ENCODE measurements at places on chromosomes 1 and 21.

- DNase-seq: no peak
These were observed 41.2 kb upstream of the KLF17 start for GRCh38 chr1:44077421-44077820.

- DNase-seq: no peak
These were observed 15.3 kb upstream of the AHCYL1 start for GRCh38 chr1:109969146-109969829.

- DNase-seq: no peak
These were observed 310.2 kb downstream of the NTNG1 start for GRCh38 chr1:107450899-107451664.

DNA sequence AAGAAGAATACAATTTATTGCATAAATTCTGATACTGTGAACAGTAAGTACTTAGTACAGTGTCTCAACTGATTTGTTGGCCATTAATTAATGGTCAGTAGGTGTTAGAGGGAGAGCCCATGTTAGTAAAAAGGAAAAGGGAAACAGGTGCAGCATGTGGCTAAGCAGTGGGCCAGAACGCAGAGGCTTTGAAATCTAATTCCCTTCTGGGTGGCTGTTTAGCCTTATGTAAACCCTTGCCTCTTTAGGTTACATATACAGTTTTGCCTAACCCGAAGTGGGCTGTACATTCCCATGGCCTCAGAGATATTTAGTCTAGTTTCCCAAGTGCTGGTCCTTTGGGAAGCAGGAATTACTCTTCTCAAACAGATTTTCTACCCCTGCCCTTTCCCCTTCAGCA, 43.5 kb upstream of the BCL9 start:
- no peak for DNase-seq

- DNase-seq: no peak
These were observed at the start of gene MFAP2 for GRCh38 chr1:16980473-16981268. Gene MFAP2 (minus strand): TSS chr1:16980620. CDS start chr1:16978273, 2,347 bp downstream.

GRCh38 chr1:218953386-218953785, 220.3 kb upstream of the LYPLAL1 start:
- no peak for DNase-seq

- DNase-seq: no peak
These were observed 47.6 kb downstream of the PIK3R3 start for GRCh38 chr1:46084553-46085451.

- no peak for DNase-seq
These were observed at the start of gene C1orf167 for GRCh38 chr1:11761988-11762406. Gene C1orf167 (plus strand): TSS chr1:11762193. CDS start chr1:11764401, 2,208 bp downstream.

- DNase-seq: no peak
These were observed 12.1 kb downstream of the POU2F1 start for GRCh38 chr1:167232801-167233200.

- DNase-seq: no peak
These were observed 37.5 kb downstream of the KCNQ4 start for GRCh38 chr1:40820911-40821693.

GRCh38 chr21:44054710-44055109, 42.6 kb downstream of the TRAPPC10 start:
- no peak for DNase-seq

GRCh38 chr1:93604411-93604810, 77.2 kb downstream of the BCAR3 start:
- DNase-seq: no peak

- no peak for DNase-seq
These were observed 5.2 kb upstream of the GALNT2 start for GRCh38 chr1:230061801-230062200.

GRCh38 chr21:36516281-36516680, 36.4 kb upstream of the CLDN14 start:
- DNase-seq: no peak

DNA sequence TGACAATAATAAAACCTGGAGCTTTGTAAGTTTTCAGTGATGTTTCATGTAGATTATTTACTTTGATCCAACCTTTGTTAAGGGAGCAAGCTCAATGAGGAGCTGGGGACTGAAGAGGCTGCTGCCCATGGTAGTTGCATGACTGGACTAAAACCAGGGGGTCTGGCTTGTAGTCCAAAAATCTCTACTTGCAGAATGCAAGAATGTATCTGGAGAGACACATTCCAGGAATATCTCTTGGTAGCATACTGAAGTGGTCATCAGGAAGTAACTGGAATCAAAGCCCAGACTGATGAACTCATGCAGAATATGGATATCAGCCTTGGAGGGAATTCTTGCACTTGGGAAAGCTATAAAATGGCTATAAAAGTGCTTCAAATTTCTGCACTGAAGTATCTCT, 5.8 kb upstream of the KIAA0040 start:
- no peak for DNase-seq

DNA sequence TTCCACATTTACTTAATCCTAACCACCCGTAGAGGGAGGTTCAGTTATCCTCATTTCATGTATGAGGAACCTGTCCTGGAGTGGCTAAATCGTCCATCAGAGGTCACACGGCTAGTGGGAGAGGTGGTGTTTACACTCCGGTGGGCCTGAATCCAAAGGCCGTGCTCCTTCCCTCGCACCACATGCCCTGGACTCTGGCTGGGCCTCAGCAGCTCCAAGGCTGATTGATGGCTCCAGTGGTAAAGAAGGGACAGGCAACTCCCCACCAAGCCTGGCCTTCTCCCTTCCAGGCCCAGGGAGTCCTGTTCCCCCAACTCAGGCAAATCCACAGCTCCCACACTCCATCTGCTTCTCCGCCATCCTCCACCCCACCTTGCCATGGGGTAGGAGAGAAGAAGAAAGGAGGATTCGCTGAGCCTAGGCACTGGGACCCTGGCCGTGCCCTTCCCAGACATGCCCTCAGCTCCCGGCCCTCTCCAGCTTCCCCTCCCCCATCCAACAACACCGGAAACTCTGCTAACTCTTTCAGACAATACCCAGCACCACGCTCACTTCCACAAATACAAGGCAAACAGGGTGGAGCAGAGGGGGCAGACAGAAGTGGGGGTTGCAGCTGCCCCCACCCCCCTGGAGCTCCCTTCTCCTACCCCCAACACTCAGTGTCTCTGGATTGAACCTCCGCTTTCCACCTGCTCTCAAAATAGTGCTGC, 10.9 kb downstream of the ARHGEF2 start:
- DNase-seq: no peak

DNA sequence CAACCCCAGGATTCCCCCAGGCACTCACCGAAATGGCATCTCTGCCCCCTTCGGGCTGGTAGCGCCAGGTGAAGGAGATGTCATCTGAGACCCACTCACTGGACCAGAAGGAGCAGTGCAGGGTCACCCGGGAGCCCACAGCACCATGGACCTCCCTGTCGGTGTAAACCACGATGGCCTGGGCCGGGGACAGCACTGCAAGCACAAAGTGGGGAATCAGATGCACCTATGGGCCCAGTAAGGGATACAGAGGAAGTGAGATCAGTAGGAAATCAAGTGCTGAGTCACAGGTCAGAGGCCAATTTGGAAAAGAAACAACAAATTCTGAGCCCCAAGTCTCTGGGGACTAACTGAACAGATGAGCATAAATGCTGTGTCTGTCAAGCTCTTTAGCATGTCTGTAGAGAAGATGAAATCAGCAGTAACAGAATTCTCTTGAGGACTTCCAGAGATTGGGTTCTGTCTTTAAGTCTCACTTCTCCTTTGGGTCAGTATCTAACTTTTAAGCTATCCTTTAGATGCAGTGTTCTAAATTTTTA, 2.5 kb downstream of the MPZ start:
- DNase-seq: no peak

GRCh38 chr21:42201615-42202161, 17.3 kb upstream of the ABCG1 start:
- DNase-seq: no peak

DNA sequence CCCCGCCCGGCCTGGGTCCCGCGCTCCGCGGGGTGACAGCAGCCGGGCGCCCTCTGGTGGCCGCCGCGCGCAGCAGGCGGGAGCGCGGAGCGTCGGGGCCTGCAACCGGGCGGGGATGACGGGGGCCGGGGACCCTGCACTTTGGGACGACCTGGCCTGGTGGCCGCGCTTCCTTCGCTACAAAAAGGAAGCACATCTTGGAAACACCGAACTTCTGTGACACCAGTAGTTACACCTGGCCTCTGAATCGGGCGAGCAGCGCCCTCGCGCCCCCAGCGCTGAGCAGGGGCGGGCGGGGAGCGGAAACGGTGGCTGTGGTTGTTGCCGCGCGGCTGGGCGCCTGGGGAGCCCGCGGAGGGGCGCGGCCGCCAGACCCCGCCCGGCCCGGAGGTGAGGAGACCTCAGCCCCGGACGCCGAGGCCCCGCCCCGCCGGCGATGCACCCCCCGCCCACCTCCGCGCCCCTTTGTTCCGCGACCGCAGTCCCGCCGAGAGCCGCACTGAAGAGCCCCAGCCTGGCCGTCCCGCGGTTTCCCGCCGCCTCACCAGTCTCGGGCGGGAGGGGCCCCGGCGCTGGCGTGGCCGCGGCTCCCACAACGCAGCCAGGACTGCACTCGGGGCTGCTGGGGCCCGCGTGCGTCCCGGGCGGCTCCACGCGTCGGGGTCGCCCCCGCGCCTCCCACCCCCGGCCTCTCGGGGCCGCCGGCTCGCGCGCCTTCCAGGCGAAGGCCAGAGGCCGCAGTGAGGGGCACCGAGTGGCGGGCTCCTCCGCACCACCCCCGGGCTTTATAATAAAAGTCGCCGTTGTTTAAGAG, 59.3 kb downstream of the H3-3A start:
- DNase-seq: peak; percentile 81

DNA sequence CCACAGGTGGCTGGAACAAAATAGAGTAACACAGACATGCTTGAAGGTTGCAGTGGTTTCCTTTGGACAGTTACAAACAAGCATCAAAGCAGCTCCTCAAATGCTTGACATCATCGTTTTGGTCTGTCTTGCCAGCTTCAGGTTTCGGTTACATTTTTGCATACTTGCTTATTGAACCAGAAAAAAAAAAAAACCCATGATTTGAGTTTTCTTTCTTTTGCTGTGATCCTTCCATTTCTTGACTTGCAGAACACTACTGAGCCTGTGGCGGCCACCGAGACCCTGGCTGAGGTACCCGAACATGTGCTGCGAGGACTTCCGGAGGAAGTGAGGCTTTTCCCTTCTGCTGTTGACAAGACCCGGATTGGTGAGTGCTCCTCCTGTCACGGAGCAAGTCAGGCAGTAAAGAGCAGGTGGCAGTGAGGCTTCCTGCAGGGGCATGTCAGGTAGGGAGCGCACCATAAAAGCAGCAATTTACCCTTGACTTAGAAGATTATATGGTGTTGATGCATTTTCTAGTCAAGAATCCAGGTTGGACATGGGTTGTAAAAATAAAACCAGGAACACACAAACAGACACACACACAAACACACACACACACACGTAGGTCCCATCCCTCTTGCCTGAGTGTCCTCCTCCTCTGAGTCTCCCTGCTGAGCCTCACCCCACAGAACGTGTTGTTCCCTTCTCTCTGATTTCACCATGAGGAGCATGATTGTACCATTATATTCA, 30.9 kb downstream of the PRDM2 start:
- DNase-seq: no peak

DNA sequence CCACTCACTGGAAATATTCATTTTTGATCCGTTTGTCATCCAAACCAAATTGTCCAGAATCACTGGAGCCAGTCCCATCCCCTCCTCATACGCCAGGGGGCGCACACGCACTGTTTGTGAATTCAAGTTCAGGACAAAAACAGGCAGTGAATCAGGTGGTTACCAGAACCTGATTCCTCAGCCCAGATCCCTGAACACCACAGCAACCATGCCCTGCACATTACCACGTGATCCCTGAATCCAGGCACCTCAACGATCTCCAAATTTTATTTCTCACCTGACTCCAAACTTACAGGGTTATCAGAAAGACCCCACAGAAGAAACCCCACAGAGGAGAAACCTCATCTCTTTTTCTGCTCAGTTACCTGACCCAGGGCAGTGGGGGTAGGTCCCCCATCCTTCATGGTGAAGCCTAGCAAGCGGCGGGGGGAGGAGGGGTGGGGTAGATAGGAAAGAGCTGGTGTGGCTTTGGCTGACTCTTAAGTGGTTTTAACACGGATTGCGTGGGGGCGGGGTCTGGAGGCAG, 1.4 kb upstream of the PTPRF start:
- peak; percentile 89 for DNase-seq

DNA sequence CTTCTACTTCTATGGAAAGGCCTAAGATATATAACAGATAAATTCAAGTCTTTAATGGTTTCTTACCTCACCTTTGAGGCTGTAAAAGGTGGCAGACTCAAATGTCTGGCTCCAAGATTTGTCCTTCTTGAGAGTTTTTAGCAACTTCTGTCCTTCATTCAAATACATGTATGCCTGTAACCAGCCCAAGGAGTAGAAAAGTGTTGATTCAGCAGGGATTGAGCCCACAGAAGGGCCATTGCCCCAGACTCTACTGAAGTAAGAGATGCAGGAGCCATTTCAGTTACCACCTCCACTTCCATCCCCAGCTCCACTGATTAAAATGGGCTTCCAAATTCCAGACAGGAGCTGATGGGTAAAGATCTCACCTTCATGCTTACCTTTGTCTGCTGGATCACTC, 80.0 kb downstream of the ADCY10 start:
- no peak for DNase-seq

DNA sequence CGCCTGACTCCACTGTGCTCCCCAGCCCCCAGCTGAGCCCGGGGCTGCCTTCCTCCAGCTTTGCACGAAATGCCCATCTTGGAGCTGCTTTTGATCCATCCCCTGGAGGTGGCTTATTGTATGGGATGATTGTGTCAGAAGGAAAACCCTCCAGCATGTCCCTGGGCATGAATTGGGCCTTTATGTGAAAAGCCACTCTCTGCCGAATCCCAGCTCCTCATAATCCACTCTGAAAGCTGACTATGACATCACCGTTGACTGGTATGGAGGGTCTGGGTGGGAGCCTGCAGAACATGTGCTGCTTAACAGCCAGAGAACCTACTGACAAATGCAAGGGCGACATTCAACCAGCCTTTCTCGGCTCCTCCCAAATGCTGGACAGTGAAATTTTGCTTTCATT, 74.6 kb downstream of the NENF start:
- no peak for DNase-seq

DNA sequence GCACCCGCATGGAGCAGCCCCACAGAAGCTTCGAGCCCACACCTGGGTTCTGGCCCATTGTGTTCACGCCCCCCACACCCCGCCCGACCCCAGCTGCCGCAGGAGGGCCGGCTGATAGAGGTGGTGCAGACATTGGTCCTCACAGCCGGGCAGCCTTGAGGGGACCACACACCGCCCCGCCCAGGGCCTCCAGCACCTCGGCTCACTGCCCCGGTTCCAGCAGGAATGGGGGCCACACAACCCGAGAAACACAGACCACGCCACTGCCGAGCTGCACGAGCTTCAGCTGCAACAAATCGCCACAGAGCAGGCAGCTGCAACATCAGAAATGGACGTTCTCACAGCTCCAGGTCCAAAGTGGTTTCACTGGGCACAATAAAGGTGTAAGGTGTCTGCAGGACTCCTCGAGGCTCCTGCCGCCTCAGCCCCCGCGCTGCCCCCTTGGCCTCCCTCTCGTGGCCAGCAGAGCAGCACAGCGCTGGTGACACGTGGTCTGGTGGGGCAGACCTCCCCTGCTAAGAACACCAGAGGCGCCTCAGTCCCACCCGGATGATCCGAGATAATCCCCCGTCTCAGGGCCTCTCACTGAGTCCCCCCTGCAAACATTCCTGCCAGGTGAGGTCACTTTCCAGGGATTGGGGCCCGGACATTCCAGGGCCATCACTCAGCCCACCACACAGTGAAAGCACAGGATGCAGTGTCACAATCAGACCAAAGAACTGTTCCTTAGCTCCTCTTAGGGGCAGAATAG, 62.3 kb upstream of the ADARB1 start:
- peak; percentile 78 for DNase-seq
